ENCODE measurements at places on chromosomes 7 and 10.

GRCh38 chr10:131354380-131354779 is 42.9 kb upstream of the TCERG1L start:
- no peak for DNase-seq

DNA sequence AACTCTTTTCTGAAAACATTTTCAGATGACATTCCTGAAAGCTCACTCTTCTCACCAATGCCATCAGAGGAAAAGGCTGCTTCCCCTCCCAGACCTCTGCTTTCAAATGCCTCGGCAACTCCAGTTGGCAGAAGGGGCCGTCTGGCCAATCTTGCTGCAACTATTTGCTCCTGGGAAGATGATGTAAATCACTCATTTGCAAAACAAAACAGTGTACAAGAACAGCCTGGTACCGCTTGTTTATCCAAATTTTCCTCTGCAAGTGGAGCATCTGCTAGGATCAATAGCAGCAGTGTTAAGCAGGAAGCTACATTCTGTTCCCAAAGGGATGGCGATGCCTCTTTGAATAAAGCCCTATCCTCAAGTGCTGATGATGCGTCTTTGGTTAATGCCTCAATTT is 16.5 kb downstream of the ANLN start:
- no peak for DNase-seq

DNA sequence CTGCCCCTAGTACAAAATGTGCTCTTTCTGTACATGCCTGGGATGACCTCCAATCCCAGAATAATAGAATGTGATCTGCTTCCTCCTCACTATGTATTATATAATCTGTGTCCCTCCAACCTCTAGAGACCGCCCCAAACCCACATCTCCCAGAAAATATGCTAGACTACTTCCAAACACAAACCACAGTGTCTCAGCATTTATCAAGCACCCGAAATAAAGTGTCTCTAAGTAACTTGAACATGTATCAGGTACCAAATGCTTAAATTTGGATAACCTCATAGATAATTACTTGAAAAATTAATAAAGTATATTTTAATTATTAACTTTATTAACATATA is 16.1 kb downstream of the LYZL1 start:
- no peak for DNase-seq

DNA sequence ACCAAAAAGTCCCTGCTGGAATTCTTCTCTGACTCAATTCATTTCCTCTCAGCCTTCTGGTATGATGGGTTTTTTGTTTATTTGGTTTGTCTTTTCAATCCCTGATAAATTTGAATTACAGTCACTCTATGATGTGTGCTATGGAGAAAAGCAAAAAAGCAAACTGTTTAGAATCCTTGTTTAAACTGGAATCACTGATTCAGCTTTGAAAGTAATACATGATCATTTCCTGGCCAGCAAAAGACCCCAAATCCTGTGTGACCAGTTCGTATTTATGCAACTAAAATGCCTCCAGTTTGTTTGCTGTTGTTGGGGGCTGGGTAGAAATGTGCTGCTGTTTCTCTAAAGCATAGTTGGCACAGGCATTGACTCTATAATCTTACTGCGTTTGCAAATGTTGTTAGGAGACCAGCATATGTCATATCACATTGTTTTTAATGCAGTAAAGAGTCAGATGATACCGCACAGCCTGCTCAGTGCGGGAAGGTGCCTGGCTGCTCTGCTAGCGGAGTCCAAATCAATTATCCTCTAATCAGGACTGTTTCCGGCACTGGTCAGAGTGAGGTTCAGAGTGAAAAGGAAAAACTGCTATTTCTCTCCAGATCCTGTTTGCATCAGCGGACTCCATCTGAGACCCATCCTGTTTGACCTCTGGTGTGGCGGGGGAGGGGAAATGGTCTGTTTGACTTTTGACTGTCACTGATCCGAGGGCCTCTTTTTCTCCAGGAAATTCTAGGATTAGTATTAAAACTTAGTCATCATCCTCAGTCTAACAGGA is 40.6 kb upstream of the ADD3 start:
- DNase-seq: no peak
